NCI-H187 treated with DMSO at 0.1 percent for 48 hours (cell line): ENCODE measurements at places on chromosomes 7 and 10.

DNA sequence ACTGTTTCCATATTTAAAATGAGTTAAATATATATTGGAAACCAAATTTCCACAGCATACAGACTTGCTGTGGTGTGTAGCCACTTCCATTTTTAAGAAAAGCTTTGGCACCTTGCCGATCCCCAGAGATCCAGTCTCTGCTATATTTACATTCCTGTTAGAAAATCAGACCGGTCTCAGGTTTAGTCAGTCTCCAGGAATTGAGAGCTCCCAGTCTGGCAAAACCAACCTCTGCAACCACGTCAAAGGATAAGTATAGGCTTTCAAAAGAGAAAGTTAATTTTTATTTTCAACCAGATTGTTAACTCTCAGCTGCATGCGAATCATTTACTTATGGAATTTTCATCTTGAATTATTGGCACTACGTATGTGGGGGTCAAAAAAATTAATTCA lies 28.2 kb downstream of the PUS7 start:
- no peak for DNase-seq

- DNase-seq = no peak
These were observed 168.6 kb downstream of the GFRA1 start for GRCh38 chr10:116104210-116104932.

- no peak for DNase-seq
These were observed 437.5 kb downstream of the CALN1 start for GRCh38 chr7:71974611-71975010.

GRCh38 chr7:50768485-50769474 lies 13.9 kb downstream of the GRB10 start:
- DNase-seq = no peak

DNA sequence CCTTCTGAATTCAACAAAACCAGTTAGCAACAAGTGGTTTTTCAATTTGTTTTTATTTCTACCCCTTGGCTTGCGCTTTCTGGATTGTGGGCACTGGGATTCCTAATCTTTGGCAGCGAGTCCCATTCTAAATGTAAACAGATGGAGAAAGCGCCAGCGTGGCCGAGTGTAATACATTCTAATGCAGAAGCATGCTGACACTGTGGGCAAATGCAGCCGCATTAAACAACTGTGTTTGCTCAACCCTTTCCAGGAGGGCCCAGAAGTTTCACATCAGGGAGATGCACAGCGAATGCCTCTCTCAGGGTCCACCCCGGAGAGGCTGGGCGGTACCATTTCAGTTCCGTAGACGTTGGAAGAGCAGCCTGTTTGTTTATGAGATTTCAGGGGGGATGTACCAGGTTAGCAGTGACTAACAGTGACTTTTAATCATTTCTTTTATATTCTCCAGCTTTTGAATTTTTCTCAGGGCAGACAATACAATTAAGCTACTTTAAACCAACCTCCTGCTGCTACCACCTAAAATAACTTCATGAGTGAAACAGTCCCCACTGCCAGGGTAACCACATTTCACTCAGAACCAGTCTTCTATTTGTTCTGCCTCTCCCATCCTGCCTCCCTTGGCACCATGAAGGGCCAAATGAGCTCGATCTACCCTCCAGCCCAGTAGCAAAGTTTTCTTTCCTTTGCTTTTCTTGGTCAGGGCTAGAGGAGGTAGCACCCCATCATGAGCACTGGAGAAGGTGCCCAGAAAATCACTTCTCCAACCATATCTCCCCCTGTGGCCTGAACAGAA lies 164.2 kb upstream of the ITGB1 start:
- no peak for DNase-seq

DNA sequence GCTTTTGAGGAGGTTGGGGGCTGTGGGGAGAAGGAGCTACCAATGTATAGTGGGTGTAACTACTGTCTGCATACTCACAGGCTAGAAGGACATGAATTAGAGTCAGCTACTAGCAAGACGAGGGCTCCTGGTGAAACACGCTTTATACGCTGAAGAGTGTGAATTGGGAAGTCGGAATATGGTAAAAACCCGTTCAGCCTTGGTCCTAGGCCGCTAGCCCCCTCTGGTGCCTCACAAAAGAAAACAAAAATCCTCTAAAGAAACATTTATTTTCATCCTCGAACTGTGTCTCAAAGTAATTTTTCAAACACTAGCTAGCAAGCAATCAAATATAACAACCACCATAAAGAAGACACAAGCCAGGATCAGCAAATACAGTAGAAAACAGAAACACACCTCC lies 338.1 kb upstream of the SEMA3C start:
- no peak for DNase-seq

DNA sequence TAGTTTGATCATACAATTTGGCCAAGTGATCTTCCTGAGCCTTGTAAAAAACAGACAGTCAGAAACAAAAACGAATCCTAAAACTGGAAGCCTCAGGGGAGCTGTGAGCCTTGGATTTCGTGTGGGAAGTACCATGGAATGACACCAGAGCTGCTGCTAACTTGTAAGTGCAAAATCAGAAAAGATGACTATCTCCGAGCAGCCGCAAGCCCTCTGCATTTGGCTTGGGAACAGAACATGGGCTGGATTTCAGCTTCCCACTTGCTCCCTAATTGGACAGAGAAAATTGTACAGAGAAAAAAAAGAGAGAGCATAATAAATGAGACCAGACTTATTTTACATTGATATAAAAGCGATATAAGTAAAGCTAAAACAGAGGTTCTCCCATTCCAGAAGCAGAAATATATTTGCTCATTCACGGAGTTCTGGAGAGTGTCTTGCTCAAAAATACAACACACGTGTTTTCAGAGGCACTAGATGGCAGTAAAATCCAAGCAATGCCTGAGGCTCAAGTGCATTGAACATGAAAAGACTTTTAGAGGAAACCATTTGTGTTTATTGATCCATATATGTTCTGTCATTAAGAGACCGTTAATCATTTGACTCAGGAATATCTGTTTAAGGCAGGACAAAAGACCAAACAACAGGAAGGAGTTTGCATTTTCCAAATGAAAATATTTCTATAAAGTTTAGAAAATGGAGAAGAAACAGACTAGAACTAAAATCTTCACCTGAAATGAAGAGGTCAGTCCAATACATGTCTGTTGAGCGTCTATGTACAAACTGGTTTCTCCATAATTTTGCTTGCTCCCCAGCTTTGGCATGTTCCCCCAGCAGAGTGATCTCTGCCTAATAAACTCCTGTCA lies 78.3 kb upstream of the SLC26A5 start:
- no peak for DNase-seq

- peak; percentile 81 for DNase-seq
These were observed 11.0 kb upstream of the LFNG start for GRCh38 chr7:2508327-2509215.

DNA sequence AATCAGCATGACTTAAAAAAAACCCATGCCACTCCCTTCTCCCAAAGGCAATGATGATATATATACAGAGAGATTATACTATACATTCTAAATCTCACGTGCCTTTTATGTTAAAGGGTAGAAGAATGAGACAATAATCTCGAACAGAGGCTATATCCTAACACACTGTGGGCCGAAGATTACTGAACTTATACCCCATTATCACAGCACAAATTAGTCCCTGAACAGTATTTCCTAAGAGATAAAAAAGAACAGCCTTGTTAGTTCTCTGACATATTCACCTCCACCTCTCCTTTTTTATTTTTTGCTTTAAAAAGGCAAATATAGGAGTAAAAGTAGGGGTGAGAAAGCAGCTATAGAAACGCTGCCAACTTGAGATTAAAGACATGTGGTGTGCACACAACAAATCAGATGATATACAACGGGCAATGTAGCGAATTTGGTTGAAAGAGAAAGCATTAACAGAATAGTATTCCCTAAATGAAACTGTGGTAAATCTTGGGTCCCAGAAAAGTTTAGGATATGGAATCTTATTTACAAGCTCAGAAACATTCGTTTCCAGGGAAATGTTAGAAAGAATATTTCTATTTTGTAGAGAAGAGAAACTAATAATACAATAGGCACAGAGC lies 69.5 kb downstream of the JMJD1C start:
- DNase-seq = no peak

DNA sequence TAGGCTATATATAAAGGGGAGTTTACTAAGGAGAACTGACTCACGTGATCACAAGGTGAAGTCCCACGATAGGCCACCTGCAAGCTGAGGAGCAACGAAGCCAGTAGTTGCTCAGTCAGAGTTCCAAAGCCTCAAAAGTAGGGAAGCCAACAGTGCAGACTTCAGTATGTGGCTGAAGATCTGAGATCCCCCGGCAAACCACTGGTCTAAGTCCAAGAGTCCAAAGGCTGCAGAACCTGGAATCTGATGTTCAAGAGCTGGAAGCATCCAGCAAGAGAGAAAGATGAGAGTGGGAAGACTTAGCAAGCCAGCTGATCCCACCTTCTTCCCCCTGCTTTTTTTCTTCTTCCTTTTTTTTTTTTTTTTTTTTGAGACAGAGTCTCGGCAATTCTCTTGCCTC lies 27.0 kb upstream of the GSDME start:
- DNase-seq = no peak

DNA sequence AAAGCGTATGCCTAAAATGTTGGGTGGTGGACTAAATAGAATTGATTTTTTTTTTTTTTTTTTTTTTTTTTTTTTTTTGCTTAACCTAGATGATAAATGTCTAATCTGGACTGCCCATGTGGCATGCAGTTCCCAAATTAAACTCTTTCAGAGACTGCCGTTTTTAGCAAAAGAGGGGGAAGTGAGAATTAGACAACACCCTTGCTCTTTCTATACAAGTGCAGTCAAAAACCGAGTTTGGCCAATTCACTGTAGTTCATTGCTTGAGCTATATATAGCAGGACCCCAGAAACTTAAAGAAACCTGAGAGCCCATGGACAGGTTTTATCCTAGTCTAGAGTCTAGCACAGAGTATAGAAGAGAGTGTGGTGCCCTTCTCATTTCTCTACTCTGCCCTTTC lies 141.9 kb downstream of the GRM3 start:
- DNase-seq = no peak

DNA sequence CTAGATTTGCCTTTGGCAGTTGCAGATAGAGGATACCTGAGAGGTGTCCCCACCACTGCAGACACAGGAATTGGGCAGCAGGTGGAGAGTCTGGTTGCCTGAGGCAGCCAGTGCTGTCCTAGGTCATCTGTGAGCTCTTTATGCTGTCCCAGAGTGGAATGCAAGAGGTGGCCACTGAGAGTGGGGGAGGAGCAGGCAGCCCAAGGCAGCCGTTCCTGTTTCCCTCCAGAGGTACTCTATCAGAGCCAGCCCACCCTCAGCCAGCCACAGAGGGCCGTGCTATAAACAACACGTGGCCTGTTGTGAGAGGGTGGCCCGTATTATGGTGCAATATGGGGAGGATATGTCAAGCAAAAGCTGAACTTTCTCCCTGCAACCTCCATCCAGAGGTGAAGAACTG lies 8.5 kb downstream of the LRRC18 start:
- no peak for DNase-seq

DNA sequence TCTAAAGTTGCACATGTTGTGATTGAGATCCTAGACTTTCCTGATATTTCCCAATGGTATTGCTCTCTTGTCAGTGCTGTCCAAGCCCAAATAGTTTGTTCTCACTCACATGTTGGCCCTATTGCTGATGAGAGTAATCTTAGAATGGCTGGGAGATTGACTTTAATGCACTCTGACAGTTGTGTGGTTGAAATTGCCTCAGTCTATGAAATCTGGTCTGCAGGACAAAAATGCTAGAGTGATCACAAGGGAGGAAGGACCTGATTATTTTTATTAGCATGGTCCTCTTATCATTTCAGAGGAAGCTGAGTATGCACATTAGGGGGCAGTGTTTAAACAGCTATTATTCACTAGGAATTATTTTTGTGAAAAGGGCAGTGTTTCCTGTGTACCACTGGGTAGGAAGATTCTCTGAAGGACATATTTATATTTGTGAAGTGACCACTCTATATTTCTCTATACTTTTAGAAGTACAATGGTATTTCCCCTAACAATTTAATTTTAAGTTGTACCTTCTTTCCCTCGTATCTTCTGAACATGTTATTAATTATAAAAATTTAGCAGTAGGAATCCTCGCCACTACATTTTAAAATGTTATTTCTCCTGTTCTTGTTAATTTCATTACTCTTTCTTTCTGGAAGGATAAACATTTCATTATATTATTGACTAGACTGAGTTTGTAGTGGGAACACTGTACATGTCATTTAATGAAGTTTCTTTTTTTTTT lies 64.4 kb downstream of the SUGCT start:
- DNase-seq = no peak

DNA sequence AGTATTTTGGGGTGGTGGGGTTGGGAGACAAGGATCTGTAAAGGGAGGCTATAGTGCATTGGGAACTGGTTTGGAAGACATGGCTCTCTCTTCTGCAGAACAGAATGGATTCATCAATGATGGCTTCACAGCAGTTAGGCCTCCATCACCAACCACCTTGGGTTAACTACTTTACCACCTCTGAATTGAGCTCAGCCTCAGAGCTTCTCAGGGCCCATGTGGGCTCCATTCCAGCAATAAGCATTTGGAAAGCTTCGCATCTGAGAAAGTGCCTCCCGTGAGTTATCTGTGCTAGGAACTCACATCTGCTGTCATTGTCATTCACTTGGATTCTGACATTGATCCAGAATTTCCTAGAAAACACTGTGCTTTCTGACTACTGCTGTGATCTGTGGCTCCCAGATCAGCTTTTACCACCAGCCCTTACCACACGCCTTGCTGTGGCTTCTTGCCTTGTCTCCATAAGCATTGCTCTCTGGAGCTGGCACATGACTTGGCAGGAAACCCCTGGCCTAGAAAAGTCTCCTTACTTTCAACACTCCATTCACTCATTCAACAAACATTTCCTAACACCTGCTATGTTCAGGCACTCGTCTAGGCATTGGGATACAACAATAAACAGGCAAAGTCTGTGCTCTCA lies 70.7 kb upstream of the ADO start:
- no peak for DNase-seq

DNA sequence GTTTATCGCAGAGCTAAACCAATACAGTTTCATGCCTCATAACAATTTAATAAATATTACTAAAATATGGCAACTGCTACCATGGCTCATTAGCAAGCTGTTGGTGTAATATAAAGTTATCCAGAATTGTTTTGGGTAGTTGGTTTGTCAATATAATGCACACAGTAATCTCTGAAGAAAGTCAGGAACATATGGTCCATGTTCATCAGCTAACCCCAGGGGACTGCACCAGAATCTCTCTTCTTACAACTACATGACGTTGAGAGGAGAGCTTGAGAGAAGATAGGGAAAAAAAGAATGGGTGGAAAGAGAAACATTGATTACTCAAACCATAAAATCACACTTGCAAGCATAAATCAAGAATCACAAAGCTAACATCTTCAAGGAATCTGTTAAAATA lies 333.7 kb downstream of the NRG3 start:
- DNase-seq = no peak

- no peak for DNase-seq
These were observed 26.6 kb upstream of the FAM180A start for GRCh38 chr7:135775230-135775629.

- no peak for DNase-seq
These were observed 111.7 kb downstream of the LARP4B start for GRCh38 chr10:819816-820215.

- DNase-seq = no peak
These were observed 94.8 kb downstream of the KIAA1217 start for GRCh38 chr10:24303522-24304310.

DNA sequence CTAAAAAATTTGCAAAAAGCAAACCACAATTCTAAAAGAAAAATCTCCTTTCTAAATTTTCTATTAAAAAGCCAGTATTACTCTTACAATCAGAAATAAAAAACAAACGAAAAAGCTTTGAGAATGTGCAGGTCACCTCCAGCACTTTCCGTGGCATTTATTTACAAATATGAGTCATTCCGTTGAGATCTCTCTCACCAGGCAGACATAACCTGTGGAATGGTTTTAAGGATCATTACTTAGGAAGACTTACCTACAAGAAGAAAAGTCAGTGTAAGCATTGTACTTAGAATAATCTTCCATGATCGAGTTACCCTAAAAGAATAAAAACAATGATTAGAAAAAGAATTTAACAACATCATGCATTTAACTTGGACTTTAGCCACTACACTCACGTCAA lies 3.3 kb downstream of the SUN3 start:
- no peak for DNase-seq
